ENCODE measurements at places on chromosomes 13 and 19. TPM values are rescaled to one million over a fixed set of nuclear protein-coding genes. Genes with fewer than 3 reads are reported as not detected.

CACNG7 gene
- total RNA-seq, result 3.8 TPM

MBD3L3 gene
- not detected for total RNA-seq

ZNF99 gene
- not detected for total RNA-seq

ZNF229 gene
- total RNA-seq, result 0.03 TPM

AKT1S1 gene
- 7.2 TPM for total RNA-seq

MCF2L gene
- 21.3 TPM for total RNA-seq

RTBDN gene
- total RNA-seq, result 1.3 TPM

MPND gene
- 17.4 TPM for total RNA-seq

RNF225 gene
- 0.70 TPM for total RNA-seq

- DNase-seq, result no peak
These were observed 2.7 kb downstream of the SLC27A1 start for GRCh38 chr19:17473041-17473440.

DNA sequence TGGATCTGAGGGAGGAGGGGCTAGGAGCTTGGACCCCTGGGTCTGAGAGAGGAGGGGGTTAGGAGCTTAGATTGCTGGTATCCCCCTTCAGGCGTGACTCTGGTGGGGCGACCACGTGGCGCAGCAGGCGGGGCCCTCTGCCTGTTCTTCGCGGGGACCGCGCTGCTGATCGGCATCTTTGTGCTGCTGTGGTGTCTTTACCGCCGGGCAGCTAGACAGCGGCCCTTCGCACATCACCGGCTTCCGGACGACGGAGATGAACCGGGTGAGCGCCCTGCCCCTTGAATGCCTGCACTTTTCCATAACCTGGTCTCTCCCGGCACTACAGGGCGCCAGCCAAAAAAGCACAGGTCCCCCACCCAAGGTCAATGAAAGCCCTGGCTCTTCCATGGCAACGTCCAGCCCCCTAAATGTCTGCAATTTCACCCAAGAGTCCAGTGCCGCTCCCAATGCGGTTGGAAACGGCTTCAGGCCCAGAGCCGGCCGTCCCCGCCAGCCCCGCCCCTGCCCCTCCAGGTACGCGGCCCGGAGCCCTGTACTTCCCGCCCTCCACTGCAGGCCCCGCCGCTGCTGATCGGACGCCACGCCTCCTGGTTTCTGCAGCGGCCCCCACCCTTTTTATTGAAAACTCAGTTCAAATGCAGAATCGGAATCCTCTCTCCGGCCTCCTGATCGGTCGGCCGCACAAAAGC is 2.8 kb downstream of the GFY start:
- DNase-seq, result peak; percentile 92

DNA sequence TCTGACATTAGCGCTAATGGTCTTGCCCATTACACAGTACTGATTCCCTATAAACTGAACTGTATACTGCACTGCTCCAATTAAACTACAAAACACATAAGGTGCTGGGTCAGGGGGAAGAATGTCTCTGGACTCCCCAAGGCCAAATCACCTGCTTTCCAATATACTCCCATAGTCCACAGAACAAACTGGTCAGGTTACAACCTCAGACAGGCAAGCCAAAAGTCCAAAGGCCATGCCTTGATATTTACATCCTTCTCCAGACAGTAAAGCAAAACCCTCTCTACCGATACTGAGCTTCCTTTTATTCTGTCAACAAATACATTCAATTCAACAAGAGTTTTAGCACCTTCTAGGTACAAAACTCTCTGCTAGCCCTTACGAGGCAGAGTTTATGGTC is 8.9 kb downstream of the ZNF541 start:
- no peak for DNase-seq

DNA sequence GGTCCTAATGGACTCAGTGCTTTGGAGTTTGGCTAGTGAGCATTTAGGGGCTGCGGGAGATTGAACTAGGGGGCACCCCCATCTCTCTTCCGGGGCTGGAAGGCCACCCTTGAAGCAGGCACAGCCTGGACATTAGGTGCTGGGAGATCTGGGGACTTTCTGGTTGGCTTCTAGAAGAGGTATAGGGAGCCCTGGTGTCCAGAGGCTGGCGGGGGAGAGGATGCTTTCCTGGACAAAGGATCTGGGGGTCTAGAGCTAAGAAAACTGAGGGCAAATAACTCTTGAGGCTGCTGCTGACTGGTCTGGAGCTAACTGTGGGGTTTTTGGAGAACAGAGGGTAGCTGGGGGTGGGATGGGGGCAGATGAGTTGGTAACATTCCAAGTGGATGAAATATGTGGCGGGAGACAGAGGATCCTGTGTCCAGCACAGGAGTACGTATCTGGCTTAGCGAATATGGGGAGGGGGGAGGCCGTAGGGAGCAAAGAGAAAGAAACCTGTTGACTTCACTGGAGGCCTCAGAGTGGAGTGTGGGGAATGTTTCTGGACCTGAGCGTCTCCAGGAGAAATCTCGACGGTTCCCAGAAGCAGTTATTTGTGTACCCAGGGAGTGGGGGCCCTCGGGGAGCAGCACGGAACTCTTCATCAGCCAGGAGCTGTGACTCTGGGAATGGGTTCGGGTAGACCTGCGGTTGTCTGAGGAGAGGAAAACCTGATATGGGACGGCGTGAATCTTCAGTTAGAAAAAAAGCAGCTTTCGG is 1.4 kb downstream of the HNRNPUL1 start:
- DNase-seq, result peak; percentile 42

GRCh38 chr19:13209484-13210338 is 59.5 kb downstream of the IER2 start:
- peak; percentile 85 for DNase-seq

DNA sequence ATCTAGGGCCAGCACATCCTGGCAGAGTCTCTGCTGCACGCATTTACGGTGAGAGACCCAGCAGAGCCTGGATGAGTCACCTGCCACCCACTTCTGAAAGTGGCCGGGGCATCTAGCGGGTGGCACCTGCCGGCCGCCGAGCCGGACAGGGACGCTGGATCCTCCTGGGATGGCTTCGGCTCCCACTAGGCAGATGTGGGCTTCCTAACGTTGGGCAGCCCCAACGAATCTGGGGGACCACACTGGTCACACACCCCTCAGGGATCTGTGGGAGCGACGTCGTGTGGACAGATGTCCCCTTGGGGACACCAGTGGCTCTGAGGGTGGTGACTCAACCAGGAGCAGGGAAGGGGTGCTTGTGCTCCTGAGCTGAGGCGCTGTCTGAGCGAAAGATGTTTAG is 32.2 kb downstream of the TMEM255B start:
- peak; percentile 52 for DNase-seq

DNA sequence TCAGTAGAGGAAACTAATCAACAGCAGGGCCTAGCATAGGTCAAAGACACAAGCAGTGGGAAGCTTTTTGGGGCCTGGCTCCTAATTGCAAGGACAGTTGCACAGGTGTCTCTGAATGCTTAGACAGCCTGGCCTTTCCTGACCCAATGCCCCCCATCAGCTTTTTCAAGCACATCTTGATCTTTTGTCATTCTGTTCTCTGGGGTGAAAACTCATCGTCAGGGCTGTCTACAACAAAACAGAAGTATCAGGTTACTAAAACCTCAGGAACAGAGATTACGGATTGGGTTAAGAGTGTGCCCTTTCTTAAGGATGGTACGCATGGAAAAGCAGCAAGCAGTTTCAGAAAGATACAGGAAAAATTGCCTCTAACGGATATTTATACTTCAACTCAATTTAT is 8.3 kb upstream of the ZNF254 start:
- DNase-seq, result peak; percentile 22

DNA sequence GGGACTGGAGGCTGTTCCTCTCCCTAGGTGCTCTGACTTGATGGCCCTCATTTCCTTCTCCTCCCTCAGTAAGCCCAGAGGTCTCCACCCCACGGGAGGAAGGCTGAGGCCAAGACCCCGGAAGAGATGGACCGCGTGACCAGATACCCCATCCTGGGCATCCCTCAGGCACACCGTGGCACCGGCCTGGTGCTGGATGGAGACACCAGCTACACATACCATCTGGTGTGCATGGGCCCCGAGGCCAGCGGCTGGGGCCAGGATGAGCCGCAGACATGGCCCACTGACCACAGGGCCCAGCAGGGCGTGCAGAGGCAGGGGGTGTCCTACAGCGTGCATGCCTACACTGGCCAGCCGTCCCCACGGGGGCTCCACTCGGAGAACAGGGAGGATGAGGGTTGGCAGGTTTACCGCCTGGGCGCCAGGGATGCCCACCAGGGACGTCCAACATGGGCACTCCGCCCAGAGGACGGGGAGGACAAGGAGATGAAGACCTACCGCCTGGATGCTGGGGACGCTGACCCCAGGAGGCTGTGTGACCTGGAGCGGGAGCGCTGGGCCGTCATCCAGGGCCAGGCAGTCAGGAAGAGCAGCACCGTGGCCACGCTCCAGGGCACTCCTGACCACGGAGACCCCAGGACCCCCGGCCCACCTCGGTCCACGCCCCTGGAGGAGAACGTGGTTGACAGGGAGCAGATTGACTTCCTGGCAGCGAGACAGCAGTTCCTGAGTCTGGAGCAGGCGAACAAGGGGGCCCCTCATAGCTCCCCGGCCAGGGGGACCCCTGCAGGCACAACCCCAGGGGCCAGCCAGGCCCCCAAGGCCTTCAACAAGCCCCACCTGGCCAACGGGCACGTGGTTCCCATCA is 6.1 kb downstream of the MISP start:
- DNase-seq, result peak; percentile 64

GRCh38 chr19:42176990-42177685 is 40.3 kb downstream of the DEDD2 start:
- DNase-seq, result peak; percentile 93

All from H7 (cell line).